ENCODE measurements at places on chromosomes 6 and 20.

DNA sequence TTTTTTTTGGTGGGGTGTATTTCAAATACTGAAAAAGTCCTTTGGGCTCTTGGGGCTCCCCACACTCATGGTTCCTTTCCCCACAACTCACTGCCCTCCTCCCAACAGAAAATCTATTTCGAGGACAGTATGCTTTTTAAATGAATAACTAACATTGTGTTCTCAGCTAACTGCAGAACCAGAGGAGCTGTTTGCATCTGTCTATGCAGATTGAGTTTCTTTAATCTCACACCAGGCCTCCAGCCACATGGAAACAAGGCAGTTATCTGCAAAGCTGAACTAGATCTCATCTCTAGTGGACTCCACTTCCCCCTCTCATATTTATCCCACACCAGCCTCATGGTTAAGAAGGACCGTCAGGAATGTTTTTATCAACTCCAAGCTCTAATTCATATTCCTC lies 955.1 kb downstream of the KIF16B start:
- DNase-seq: no peak

DNA sequence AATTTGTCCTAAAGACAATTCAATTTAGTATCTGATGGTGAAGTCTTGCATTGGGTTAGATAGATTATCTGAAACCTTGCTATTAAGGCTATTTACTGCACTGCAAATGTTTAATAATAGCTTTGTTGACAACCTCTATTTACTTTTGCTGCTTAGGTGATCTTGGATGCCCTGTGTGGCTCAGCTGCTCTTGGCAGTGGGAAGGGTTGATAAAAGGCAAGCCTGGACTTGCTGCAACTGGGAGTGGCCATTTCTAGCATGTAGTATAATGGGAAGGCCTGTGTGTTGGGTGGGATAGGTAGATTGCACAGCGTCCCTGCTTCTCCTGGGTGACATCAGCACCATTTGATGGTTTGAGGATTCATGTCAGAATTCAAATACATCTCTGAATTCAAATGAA lies 49.1 kb downstream of the ARMC2 start:
- DNase-seq: no peak

GRCh38 chr6:53066077-53066417 lies 843 bp downstream of the FBXO9 start:
- DNase-seq: no peak

- DNase-seq: peak; percentile 34
Measured at GRCh38 chr6:15417811-15418210, 171.9 kb downstream of the JARID2 start.

- no peak for DNase-seq
Measured at GRCh38 chr6:38215651-38216311, 396.3 kb downstream of the ZFAND3 start.

DNA sequence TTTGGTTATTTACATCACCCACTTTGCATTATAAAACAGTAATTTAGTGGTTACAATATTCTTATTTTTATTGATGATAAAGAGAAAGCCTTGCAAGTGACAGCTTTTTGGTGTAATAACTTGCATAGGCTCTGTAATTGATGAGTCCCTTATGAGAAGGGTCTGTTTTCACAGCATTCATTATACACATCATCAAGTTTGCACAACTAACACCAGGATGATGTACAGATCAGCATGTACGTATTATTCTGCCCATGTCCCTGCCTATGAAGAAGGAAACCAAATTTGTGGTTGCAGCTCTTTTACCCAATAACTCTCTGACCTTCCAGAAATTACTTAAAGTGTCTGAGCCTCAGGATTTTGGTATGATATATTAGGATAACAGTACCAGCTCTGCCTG lies 59.2 kb downstream of the CLVS2 start:
- no peak for DNase-seq

GRCh38 chr20:48711696-48712464 lies 115.9 kb downstream of the PREX1 start:
- DNase-seq: no peak

DNA sequence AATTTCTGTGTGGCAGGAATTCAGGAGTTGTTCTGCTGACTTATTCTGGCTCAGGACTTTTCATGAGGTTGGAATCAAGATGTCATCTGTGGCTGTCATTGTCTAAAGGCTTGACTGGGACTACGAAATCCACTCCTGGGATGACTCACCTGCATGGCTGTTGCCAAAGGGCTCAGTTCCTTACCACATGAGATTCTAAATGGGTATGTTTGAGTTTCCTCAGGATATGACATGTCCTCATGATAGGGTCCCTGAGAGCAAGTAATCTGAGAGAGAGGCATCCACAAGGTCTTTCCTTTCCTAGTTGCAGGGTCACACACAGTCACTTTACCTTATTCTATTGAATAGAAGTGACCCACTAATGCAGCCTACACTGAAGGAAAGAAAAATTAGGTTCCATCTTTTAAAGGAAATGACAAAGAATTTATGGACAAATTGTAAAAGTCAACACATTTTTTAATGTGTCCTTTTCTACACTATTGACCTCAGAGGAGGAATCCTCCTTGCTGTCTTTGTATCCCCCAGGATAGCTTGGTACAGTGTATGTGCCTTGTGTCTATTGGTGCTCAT lies 1025.0 kb upstream of the GJE1 start:
- DNase-seq: peak; percentile 59

GRCh38 chr20:2663364-2663886 lies 591 bp downstream of the IDH3B start:
- DNase-seq: no peak

- no peak for DNase-seq
Measured at GRCh38 chr20:64080013-64080812, at the start of gene OPRL1. OPRL1 (plus strand) TSS chr20:64080082; CDS start chr20:64092721, 12,639 bp downstream.

DNA sequence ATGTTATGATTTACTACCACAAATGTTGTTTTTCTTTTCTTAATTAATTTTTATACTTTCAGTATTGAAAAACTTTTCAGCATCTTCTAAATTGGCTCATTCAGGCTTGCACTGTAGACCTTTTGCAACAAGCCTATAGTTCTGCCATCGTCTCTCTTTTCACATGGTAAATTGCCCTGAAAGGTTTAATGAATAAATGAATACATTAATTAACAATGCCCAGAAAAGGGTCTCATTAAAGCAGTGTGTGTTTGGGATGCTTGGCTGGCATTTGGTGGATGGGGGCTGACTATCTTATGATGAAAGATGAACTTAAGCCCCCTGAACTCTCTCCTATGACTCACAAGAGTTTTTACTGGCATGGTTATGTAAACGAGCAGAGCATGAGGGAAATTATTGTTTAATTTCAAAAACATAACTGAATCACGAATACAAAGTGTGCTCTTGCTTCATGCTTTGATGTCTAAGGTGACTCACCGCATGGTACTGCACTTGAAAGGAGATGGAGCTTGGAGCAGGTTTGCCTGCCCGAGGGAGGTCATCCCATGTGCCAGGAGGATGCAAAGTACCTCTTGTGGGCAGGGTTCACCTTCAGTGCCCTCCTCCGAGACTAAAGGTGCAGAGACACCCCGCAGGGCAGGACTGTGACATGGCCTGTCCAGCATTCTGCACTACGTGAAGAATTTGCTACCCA lies 13.8 kb upstream of the PCK1 start:
- no peak for DNase-seq

DNA sequence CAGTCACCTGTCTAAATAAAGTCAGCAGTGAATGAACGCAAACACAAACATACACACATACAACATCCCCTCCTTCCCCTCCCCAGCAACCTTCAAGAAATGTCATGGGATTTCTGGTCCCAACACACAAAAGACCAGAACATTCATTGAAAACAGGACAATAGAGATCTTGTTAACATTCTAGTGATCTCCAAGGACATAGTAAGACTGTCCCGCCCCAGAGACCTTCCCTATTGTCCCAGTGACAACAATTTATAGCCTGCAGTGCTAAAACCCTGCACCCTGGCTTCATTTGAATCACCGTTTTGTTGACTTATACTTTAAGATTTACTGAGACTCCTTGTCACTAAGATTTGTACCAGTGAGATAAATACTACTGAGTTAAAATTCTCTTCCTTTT lies 143.9 kb upstream of the NOX3 start:
- no peak for DNase-seq

GRCh38 chr6:14306151-14306906 lies 188.8 kb downstream of the CD83 start:
- DNase-seq: no peak

GRCh38 chr6:110643175-110643574 lies 166.8 kb upstream of the SLC22A16 start:
- DNase-seq: no peak

DNA sequence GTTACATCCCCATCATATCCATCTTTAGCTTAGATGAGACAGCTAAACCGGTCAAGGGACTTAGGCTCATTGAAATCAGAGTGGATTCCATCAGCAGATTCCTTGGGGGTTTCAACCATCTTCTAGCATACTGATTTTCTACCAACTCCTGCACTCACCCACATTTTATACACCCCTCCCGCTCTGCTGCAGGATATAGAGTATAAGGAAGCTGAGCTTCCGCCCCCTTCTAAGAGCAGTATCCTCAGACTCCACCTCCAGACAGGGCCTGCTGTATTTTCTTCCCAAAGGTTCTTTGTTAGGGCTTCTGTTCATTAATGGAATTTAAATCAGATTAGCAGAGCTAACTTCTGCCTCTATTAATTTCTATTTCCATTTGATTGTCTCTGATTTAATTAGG lies 9.9 kb upstream of the NHLRC1 start:
- DNase-seq: no peak

DNA sequence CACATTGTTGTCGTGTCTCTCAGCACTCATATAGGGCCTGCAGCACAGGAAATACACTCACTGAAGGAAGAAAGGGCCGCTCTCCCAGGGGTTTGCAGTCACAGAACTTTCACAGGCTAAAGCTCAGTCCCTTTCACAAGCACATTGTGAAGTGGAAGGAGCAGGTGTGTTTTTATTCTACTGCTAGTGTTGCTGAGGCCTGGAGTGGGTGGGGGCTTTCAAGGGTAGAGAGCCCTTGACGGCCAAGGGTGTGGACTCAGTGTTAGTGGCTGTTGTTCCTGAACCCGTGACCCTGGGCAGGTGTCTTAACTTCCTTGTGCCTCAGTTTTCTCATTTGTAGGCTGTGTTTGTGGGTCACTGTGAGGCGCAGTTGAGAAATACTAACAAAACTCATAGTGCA lies 66.2 kb upstream of the SLC22A1 start:
- DNase-seq: no peak

DNA sequence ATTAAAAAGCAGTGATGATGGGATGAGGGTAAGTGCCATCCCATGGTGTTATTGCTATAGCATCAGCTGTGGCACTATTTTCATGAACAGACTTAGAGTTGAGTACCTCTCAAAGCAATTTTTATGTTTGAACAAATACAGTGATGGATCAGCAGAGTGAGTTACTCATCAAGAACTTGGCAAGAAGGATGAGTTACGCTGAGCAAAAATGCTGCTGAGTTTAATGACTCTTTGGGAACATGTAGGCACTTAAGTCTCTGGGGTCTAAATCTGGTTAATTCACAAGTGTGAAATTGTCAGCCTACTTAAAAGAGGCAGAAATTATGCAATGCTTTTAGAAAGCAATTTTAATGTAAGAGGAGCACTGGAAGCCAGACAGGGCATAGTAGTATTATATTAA lies 78.5 kb upstream of the AHI1 start:
- no peak for DNase-seq

Measured in H4 (cell line).